ENCODE measurements at places on chromosomes 4 and X.

DNA sequence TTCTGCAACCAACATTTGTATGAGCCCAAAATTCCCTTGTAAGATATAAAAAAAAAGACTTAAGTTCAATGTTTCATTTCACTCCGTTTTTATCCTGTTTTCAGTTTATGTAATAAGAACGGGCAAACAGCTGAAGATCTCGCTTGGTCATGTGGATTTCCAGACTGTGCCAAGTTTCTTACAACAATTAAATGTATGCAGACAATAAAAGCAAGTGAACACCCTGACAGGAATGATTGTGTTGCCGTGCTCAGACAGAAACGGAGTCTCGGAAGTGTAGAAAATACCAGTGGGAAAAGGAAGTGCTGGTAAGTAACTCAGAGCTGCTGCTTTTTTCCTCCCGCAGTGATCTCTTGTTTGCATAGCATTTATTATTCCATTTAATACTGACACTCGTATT lies 2.8 kb downstream of the ANKRD37 start:
- DNase-seq, result no peak

- DNase-seq, result no peak
Measured at GRCh38 chr4:89008166-89008565, 48.8 kb downstream of the FAM13A start.

DNA sequence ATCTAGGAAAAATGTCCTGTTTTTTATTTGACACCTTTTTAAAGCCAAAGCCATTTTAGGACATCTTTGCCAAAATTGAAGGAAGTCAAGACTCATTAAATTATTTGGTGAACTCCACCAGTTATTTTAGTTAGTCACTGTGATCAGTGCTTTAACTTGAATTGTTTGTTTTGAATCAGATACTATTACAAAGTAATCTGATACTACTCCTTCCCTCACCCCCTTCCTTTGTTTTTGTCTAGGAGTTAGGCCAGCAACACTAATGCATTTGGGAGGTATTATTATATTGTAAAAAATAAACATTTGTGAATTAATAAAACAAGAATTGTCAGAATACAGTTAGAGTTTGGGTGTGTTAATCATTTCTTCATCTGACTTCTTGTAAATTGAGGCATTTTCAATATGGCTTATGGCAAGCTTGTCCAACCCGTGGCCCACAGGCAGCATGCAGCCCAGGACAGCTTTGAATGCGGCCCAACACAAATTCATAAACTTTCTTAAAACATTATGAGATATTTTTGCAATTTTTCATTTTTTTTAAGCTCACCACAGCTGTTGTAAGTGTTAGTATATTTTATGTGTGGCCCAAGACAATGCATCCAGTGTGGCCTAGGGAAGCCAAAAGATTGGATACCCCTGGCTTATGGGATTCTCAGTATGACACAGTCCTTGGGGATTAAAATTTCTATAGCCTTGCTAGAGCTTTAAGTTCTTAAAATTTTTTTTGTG lies 182.2 kb downstream of the BMPR1B start:
- no peak for DNase-seq

DNA sequence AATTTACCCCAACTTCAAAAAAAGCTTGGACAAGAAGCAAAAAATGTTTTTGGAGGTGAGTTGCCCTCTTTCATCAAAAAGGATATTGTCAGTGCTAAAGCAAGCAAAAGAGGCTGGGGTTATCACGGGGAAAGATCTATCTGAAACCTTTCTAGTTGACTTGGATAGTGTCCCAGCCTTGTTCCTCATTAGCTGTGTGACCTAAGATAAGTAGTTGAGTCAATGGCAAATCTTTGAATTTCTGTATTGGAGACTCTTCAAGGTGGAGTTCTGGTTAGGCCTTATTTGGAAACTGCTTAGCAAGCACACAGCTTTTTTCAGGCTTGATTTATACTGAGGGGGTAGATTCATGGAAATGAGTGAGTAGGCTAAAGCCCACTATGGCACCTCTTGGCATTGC lies 271.6 kb downstream of the GRIA3 start:
- no peak for DNase-seq

DNA sequence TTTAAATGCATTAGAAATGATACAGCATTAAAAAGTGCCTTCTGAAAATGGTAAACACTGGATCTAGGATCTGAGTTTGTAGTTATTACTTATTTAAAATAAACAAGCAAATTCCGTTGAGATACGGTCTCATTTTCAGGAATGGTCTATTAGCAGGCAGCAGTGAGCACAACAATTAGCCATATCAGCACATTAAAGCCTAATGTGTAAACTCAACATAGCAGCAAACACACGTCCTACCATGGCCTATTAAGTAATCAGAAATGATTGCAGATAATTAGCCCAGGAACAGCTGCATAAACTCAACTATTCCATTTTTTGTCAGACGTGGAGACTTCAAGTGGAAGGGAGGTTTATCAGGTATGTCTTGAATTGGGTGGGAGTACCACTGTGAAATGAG lies 61.8 kb downstream of the NEIL3 start:
- no peak for DNase-seq

DNA sequence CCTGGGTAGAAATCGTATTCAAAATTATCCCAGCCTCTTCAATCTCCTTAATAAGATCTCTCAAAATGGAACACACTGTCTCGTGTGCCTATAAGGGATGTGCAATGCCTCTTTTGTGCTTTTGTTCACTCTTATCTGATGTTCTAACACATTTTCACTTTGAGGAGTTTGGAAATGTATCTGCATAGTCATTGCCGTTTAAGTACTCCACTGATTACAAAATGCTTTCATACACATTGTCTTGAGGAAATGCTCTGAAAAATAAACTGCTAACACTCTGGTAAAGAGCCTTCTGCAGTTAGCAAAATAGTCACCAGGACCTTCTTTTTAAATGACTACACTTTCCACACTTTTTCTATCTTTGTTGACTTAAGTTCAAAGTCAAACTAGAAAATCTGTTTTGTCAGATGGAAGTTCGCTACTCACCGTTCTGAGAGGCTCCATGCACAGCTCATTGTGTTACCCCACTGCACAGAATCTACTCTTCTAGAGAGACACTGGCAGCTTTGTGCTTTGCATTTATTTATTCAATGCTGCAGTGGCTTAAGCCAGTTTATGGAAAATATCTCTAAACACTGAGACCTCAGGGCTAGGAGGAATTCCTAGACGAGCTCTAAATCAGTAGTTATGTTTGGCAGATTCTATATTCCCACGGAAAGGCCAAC lies 159.0 kb downstream of the CHIC2 start:
- no peak for DNase-seq

DNA sequence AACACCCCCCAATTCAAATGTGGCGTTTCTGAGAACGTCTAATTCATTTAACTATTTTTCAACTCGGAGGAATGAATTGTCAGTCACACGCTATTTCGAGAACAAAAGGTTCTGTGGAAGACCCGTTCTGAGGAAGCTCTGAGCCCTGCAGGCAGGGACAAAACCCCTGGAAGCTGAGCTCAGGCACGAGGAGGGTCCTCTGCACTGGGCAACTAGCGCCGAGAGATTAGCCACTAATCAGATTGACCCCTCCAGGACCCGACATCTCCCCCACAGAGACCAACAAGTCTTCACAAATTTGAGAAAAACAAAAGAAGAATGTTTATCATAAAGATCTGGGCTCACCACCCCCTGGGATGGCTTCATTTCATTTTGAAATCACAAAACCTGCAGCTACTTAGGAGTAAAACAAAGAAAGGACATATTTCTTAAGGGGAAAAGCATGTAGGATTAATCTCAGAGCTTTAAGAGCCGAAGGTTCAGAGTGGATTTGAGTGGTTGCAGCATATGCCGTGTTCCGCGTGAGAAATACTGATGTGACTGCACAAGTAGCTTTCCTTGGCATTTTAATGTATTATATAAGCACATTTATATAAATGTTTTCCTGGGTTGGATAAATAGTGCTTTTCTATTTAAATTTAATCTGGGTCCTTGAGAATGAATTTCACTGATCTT lies 41.8 kb downstream of the ADRA2C start:
- no peak for DNase-seq

DNA sequence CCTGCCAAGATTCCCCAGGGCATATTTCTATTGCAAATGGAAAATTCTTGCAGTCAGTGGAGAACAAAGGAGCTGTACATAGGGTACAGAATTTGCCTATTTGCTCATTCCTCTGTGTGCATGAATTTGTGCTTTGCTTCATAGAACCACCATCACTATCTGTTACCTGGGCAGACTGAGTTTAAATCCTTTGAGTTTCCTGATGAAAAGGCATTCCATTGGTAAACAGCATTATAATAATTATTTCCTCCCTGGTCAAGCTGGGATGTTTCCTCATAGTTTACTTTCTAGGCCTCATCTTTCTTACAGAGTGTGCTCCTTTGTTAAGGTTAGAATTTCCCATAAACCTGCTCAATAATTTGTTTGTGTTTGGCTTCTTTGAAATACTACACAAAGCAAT lies 809 bp upstream of the SLC6A14 start:
- DNase-seq, result no peak

GRCh38 chr4:145153181-145153903 lies 27.0 kb downstream of the OTUD4 start:
- no peak for DNase-seq

DNA sequence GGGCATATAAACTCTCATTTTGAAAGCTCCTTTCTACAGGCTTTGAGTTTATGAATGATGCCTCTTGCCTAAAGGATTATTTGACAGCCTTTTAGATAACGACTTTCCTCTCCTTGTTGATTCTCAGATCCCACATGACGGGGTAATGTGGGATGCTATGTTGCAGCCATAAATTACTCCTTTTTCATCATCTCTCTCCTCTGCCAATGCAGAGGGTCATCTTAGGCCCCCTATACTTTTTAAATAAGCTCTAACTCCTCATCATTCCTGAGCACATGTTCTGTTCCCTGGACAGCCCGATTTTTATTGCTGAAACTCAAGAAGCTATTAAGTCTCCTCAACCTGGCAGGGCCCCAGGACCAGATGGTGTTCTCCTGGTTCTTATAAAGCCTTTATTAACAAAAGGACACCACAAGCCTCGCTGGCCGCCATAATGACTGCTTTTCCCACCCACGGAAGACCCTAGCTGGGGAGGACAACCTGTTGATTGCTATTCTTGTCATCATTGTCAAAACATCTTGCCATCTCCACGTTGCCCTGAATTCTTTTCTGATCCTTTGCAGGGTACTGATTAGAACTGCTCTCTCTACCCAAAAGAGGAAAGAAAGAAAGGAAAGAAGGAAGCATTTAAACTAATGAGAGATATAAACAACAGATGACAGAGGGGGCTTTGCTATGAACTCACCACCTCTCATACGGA lies 150.7 kb downstream of the DHX15 start:
- DNase-seq, result no peak
